Frontal cortex (tissue), 4 donors: ENCODE measurements at places on chromosomes 3 and 15. TPM values are rescaled to one million over a fixed set of nuclear protein-coding genes. Genes with fewer than 3 reads are reported as not detected.

- no peak for DNase-seq
Observed at GRCh38 chr3:88003115-88003755, 55.6 kb downstream of the CGGBP1 start.

DNA sequence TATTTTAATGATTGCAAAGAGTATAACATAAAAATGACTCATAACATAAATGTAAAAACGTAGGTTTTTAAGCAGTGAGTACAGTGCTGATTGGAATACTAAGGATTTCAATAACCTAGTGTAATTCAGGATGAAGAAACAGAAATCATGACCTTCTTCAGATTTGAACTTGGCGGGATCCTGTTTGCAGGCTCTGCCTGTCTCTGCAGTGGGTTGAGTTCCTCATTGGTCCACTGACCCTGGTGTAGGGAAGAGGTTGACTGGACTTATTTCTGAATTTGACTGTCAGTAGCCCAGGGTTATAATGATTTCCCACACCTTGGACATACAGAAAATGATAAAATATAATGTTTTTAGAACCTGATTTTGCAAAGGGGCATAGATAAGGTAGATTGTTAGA, 171.7 kb downstream of the FNDC3B start:
- DNase-seq = no peak

DNA sequence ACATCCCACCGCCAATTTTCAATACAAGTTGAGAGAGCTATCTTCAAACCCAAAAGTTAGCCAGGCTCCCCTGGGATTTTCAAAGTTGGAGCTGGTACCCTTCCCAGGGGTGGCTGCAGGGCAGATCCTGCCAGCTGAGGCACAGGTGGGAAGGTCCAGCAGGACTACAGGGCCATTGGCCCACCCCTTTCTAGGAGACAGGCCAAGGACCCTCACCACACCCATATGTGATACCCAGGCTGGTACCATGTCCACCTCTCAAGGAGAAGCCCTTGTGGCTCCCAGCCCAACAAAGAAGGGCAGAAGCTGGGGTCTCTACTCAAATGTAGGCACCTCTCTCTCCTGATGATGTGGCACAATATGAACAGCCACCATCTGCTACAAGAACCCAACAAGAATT, 8.0 kb downstream of the POC1A start:
- no peak for DNase-seq

The NMB gene
- 2.4 TPM for total RNA-seq

GRCh38 chr3:126665959-126666657, 11.2 kb upstream of the TXNRD3 start:
- no peak for DNase-seq

The GPR149 gene
- 7.7 TPM for total RNA-seq

The IGF1R gene
- 28.1 TPM for total RNA-seq

The CHRM5 gene
- 0.41 TPM for total RNA-seq

GRCh38 chr3:130609166-130609979, 92.4 kb downstream of the COL6A6 start:
- DNase-seq = no peak

DNA sequence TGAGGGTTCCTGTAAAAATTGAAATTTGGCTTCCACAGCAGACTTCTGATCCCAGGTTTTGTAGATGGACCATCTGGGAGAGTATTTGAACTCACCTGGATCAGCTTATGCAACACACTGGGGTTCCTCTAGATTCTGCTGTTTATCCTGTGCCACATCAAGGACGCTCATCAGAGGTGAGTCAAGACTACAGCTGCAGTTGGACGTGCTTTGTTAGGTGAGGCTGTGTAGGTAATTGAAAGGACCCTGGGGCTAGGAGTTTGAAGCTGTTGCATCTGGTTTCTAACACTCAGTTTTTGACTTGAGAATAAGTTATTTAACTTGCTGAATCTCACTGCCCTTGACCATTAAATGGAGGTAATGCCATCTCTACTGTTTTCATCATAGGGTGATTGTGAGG, 394.2 kb downstream of the EDEM1 start:
- DNase-seq = no peak

- DNase-seq = peak; percentile 71
Observed at GRCh38 chr3:16884748-16885592, at the start of gene PLCL2. Gene PLCL2, plus strand, starts transcription at chr3:16884955. Its CDS starts 85 bp downstream, at chr3:16885040.

DNA sequence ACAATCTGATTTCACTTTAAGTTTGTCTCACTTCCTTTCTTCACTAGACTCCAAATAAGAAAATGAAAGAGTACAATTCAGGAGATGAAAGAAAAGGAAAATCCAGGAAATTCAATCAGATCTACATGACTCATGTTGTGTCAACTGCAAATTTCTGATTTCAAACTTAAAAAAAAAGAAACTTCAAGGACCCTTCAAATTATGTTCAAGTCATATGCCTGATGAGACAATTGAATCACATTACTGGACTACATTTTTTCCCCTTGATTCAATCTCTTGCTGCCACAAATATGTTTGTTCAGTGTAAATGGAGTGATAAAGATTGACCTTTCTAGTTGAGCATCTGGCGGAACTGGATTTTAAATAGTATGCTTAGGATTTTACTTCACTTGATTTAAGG, 37.4 kb downstream of the FRMD5 start:
- DNase-seq = no peak

GRCh38 chr15:101620671-101621070, 31.5 kb downstream of the TM2D3 start:
- no peak for DNase-seq

GRCh38 chr15:74157868-74158827, 15.4 kb upstream of the ISLR start:
- DNase-seq = no peak

The CIDEC gene
- not detected for total RNA-seq

GRCh38 chr15:74444106-74445062, 10.6 kb upstream of the SEMA7A start:
- DNase-seq = no peak

The ARHGEF26 gene
- total RNA-seq = 4.1 TPM

- no peak for DNase-seq
Observed at GRCh38 chr3:98968824-98969223, 67.3 kb upstream of the DCBLD2 start.

The LCTL gene
- 0.41 TPM for total RNA-seq

The ACSBG1 gene
- total RNA-seq = 2.9 TPM

DNA sequence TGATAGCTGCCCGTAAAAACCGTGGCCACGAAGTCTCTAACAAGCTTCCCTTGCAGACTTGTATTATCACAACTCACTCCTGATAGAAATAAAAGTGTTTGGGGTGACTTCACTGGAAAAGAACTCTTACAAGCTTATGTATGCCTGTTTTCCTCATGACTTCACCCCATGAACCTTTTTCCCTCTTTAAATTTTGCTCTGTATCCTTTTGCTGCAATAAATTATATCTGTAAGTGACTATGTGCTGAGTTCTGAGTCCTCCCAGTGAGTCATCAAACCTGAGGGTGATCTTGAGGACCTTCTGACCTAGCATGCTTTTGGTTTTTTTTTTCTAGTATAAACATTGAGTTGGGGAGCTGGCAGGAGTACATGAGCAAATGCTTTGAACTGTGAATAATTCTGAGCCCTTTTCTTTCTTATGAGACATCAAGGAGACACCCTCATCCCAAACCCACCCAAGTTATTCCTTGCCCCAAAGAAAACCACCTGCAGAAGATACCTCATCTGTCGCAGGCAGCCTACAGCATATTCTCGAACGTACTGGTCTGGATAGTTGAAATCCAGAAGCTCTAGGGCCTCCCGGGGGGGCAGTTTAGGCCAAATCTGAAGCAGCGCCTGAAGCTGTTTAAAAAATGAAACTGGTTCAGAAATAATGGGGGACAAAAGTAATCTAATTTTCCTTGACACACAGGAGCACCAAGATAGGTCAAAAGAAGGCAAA, 85.9 kb downstream of the FAIM start:
- no peak for DNase-seq

The CCR2 gene
- 0.41 TPM for total RNA-seq

- no peak for DNase-seq
Observed at GRCh38 chr3:145313751-145314150, 847.2 kb downstream of the PLOD2 start.

GRCh38 chr3:56772952-56773938, 28.5 kb downstream of the ARHGEF3 start:
- no peak for DNase-seq
